ENCODE measurements at places on chromosomes 2 and 18.

- no peak for DNase-seq
These were observed 176.8 kb downstream of the ARL4C start for GRCh38 chr2:234320066-234320465.

GRCh38 chr18:50079571-50080295, 115.2 kb downstream of the MYO5B start:
- DNase-seq, result no peak

DNA sequence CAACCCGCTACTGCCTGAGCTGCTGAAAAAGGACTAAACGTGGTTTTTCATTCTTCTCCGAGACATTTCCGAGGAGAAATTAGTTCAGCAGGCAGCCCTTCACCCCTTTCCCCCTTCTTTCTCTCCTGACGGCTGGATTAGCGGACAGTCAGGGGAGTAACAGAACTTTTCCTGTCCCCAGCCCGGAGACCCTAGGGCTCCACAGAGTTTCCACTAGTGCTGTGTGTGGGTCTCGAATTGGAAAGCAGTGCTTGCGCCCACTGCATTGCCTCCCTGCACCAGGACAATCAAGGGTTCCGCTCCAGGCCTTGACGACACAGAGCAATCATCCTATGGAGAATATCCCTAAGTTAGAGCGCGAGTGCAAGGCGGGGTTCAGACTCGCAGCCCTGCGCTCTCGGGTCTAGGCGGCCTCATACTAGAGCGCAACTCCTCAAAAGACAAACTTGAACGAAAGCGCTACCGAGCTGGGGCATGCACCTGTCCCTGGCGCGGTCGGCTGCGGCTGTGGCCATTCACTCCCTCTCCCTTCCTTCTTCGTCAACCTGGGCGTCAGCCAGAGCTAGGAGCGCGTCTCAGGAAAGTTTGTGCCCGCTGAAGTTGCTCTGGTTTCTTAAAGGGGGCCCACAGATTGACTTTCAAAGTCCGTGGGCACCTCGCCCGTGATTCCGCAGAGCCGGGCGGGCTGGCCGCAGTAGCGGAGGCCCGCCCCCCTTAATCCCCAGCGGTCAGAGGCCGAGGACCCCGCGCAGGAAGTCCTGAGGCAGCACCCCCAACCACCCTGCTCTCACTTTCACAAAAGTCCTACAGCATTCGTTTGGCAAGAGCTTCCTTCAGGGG, 801 bp downstream of the OSR1 start:
- DNase-seq, result no peak

- DNase-seq, result no peak
These were observed 19.7 kb upstream of the STPG4 start for GRCh38 chr2:47174733-47175361.

GRCh38 chr2:52970642-52971041, 797.0 kb upstream of the CHAC2 start:
- no peak for DNase-seq

DNA sequence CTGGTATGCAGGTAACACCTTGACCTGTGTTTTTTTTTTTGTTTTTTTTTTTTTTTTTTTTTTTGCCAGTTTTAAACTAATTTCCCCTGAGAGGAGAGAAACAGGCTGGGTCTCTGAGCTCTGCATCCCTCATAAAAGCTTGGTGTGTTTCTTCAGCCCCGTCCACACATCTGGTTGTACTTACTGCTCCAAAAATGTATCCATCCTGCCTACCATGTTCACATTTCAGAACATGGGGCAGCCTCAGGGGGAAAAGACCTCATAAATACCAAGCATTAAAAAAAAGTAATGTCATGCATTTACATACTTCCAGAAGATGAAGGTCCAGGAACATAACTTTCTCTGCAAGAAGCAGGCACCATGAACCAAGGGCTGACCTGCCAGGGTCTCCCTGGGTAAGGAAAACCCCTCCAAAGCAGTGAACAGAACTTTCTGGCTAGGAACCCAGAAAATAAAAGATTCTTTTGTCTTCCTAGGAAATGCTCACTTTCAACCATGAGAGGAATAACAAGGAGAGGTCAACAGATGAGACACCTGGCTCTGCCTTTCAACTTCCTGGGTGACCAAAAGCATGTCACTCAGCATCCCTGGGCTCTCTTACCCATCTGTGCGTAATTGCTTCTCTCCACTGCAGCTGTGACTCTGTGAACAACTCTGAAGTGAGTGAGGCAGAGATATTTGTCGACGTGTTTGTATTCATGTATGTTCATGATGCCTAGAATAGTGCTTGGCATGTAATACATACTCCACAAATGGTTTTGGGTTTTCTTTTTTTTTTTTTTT, 118.6 kb downstream of the MCFD2 start:
- DNase-seq, result no peak
